ENCODE measurements at places on chromosomes 4 and X.

GRCh38 chrX:38798956-38799355 lies 2.3 kb upstream of the MID1IP1 start:
- DNase-seq, result no peak

GRCh38 chr4:4598851-4599411 lies 57.1 kb upstream of the STX18 start:
- DNase-seq, result no peak

DNA sequence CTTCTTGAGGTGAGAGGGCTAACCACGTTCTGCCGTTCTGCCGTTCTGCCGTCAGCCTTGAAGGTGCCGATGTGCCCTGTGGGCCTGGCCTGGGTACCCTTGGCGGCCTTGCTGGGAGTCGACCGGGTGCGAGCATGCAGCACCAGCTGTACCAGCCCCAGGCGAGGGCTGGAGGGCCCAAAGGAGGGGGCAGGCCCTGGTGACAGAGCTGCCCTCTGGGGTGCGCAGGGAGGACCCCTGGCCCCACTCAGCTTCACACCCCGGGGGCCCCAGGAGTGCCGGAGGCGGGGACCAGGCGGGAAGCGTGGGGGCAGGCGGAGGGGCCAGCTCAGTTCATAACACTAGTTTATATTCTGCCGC lies 22.1 kb downstream of the UVSSA start:
- no peak for DNase-seq

DNA sequence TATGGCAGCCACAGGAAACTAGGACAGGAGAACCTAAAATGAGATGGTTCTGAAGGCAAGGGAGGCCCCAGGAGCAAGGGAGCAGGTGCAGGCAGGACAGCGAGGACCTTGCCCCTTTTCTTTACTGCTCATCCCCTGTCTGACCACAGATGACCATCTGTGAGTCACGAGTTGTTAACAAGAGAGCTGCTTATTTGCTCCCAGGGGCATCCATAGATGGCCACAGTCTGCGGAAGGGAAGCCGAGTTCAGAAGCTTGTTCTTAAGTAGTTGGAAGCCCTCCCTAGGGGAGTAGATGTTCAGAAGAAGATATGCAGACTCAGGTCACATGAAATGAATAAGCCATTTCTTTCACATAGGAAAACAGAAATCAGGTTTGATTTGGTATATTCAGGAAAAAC lies 69.4 kb downstream of the EVC2 start:
- DNase-seq, result no peak

DNA sequence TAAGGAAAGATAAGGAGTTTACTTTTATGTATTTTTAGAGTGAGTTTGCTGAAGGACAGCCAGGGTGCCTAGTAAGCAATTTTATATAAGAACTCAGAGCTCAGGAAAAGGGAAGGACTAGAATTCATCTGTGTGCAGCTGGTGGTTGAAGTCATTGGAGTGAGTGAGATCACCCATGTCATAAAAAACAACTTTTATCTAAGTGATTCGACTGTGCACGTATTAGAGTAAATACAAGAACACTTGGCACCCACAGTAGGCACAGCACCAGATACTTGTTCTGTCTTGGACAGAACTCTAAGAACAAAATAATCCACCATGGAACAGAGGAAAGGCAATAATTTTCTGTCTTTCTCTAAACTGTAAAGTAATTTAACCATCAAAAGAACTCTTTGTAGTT lies 31.6 kb downstream of the SYNPO2 start:
- DNase-seq, result no peak

- DNase-seq, result no peak
These were observed 163.3 kb upstream of the LEF1 start for GRCh38 chr4:108331905-108332632.

DNA sequence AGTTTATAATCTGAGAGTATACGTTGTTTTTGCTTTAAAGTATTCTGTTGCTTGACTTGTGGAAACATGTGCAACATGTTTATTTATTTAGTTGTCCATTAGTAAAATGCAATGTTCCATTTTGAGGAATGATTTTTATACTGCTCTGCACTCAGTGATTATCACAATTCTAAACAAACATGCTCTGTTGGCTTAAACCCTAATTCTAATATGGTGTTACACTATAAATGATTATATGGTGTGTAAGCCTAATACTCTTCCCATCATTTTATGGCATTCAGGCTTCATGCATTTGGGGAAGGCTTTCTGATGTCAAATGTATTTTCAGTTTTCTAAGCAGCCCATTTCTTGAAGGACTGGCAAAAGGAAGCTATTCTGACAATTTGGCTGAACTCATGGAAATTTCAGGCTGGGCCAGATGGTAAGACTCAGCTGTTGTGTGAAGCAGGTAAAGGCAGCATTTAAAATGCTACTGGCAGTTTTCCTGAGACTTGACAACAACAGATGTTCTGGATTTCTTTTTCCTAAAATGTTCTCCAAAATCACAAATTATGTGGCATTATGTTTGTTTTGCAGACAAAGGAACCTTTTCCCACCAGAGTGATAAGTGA lies 336.7 kb upstream of the GNPDA2 start:
- no peak for DNase-seq

Measured in SW 1271 (cell line).